Activated T-helper 17 cell treated with anti-CD3 and anti-CD28 coated beads, Interleukin-2, amount 50 U/mL, for 72 hours (primary cell): ENCODE measurements at places on chromosomes 5 and 9.

DNA sequence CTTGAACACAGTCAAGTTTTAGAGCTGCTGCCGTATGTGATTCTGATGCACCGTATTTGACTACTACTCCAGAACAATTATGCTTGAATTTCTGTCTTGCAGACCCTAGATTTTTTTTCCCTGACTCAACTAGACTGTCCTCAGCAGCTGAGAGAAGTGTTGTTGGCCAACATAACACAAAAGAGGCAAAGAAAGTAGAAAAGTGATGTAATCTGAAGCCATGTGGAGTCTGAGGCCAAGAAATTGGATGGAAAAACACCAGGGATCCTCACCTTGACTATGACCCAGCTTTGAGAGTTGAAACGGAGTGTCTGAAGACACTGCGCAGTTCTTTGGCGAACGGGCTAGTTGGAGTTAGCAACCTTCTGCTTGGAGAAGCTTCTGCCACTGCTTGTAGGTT is 36.3 kb upstream of the FGF1 start:
- no peak for ATAC-seq

- no peak for ATAC-seq
Observed at GRCh38 chr5:107538805-107539445, 131.8 kb downstream of the EFNA5 start.

DNA sequence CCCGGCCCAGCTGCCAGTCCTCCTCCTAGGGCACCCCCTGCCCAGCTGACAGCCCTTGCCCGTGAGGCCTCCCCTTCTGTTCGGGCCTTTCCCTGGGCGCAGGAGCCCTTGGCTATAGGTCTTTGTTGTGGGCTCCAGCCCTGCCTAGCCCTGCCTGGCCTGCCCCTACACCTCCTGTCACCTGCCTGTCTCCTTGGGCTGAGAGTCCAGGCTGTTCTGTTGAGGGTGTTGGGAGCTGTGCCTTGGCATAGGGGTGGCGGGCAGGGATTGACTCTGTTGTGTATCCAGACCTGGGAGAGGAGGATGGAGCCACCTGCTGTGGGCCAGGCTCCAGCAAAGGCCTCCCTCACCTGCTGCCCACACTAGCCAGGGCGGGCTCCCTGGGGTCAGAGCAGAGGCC is 11.6 kb downstream of the FCN2 start:
- ATAC-seq = no peak

- ATAC-seq = no peak
Observed at GRCh38 chr9:128394379-128395168, 23.4 kb downstream of the URM1 start.

DNA sequence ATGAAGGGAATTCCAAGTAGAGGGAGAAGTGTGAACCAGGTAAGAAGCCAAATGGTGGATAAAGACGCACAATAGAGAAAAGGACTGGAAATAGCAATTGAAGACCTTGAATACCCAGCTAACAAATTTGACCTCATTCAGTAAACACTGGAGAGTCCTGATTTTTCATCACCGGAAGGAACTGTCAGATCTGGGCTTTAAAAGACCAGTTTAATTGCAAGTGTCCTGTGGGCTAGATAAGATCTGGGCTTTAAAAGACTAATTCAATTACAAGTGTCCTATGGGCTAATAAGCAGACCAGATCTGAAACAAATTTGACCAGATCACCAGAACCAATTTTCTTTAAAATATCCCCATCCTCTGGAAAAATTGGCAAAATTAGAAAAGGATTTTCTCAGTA is 380.0 kb downstream of the ACTL7B start:
- ATAC-seq = no peak

DNA sequence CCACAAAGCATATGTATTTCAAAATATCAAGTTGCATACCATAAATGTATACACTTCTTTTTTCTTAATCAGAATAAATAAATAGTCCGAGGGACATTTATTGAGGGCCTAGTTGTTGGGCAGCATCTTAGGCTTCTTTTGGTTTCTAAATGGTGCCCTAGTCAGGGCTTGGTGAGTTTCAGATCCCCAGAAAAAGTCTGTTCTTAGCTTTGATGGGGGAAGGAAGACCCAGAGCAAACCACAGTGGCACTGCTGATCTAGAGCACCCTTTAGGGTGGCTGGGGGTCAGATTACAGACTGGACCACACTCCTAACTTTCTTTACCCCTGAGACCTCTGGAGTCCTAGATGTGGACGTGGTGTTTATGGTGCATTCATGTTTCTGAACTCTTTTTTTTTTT is 97.8 kb downstream of the C9orf152 start:
- ATAC-seq = no peak

DNA sequence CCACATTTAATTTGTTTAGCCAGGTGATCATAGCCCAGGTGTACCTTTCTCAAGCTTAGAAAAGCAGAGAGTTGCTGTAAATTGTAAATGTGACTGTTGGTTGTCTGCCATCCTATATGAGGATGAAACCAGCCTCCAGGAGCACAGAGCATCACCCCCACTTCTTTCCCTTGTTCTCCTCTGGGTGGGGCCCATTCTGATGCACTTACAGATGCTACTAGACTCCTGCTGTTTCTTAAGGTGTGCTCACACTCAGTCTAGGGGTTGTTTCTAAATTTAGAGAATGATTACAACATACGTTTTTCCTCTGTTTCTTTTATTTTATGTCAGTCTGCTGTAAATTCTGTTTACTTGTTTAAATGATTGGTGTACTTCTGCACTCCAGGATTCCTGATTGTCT is 10.5 kb downstream of the PTCD2 start:
- ATAC-seq = no peak

GRCh38 chr5:151317871-151318270 is 14.3 kb upstream of the SLC36A3 start:
- ATAC-seq = no peak

- no peak for ATAC-seq
Observed at GRCh38 chr5:170892196-170892595, 30.4 kb downstream of the RANBP17 start.

- ATAC-seq = no peak
Observed at GRCh38 chr5:106940986-106941385, 729.8 kb downstream of the EFNA5 start.

DNA sequence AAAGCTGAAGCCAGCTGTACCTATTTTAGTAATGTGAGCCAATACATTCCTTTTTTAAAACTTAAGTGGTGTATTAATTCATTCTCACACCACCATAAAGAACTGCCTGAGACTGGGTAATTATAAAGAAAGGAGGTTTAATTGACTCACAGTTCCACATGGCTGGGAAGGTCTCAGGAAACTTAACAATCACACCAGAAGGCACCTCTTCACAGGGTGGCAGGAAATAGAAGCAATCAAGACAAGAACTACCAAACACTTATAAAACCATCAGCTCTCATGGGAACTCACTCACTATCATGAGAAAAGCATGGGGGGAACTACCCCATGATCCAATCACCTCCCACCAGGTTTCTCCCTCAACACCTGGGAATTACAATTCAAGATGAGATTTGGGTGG is 21.0 kb downstream of the ESM1 start:
- ATAC-seq = no peak

DNA sequence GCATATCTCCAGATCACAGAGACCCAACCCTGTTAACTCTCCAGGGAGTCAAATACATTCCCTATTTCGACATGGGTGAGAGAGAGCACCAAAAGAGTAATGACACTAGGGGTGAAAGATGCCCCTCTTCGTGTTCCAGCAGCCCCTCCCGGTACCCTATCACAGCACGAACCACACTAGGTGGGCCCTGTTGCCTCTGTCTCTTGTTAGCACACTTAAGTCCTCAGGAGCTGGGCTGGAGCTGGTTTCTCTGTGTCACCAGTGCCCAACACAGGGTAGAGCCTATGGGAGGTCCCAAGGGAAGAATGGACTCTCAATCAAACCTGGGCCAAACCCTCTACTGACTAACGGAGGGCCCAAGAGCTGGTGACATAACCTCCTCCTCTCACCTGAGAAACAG is 1.2 kb downstream of the CDK20 start:
- ATAC-seq = no peak

GRCh38 chr5:177595026-177595585 is 3.1 kb downstream of the TMED9 start:
- no peak for ATAC-seq

DNA sequence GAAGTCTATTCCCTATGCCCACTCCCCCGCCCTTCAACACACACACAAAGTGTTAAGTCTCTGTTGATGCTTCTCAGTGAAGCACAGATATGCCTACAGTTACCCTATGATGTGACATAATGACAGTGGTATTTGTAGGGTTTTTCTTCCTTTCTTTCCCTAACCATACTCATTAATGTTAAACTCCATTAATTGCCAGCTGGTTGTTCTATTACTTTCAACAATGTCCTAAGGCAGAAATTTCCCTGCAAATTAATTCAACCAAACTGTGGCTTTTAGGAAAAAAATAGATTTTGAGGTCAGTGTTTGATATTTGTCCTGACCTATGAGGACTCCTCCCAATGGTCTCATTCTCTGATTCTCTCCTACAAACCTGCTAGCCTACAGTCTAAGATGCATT is 38.2 kb upstream of the SLCO6A1 start:
- no peak for ATAC-seq

DNA sequence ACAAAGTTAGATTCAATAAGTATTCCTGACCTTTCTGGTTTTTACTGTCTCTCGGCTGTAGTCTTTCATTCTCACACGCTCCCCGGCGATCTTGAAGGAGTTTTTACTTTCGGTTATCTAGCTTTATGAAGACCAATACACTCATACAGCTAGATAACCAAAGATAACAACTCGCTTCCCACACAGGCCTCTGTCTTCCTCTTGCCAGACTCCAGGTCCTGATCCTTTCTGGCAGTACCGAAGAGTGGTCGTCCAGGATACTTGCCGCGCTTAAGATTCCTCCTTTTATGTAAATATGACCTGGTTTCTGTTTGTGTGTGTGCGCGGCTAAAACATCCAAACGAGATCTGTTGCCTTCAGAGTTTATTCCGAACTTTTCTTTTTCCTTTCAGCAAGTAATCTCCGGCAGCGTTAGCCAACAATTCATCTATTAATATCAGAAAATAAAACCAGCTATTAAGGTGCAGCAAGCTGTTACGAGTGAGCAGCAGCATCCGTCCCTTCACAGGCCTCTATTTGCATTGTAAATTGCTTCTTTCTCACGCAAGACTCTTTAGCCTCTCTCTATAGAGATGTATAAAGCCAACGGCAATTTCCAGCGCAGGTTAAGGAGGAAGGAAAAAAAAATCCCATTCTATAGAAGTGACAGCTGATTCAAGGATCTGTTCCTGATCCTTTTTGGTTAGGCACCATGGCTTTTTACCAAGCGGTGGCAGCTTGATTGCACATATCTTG is 216.1 kb downstream of the MEF2C start:
- ATAC-seq = no peak

GRCh38 chr9:134039386-134040175 is 14.3 kb downstream of the BRD3OS start:
- no peak for ATAC-seq

- no peak for ATAC-seq
Observed at GRCh38 chr5:55853818-55854217, 2.7 kb downstream of the IL31RA start.

DNA sequence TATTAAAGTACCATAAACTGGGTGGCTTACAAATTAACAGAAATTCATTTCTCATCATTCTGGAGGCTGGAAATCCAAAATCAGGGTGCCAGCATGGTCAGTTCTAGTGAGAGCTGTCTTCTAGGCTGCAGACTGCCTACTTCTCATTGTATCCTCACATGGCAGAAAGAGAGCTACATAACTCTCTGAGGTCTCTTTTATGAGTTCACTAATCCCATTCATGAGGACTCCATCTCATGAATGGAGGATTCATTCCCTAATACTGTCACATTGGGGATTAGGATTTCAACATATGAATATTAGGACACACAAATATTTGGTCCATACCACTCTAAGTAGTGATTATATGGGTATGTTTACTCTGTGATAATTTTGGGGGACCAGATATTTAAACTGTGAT is 84.0 kb downstream of the ERP44 start:
- ATAC-seq = no peak
